CD14-positive monocyte (primary cell): ENCODE measurements at places on chromosomes 7 and 10.

GRCh38 chr10:55146032-55146431 is 345.0 kb upstream of the PCDH15 start:
- DNase-seq, result no peak

- no peak for DNase-seq
Measured at GRCh38 chr7:50779427-50779826, 3.3 kb downstream of the GRB10 start.

DNA sequence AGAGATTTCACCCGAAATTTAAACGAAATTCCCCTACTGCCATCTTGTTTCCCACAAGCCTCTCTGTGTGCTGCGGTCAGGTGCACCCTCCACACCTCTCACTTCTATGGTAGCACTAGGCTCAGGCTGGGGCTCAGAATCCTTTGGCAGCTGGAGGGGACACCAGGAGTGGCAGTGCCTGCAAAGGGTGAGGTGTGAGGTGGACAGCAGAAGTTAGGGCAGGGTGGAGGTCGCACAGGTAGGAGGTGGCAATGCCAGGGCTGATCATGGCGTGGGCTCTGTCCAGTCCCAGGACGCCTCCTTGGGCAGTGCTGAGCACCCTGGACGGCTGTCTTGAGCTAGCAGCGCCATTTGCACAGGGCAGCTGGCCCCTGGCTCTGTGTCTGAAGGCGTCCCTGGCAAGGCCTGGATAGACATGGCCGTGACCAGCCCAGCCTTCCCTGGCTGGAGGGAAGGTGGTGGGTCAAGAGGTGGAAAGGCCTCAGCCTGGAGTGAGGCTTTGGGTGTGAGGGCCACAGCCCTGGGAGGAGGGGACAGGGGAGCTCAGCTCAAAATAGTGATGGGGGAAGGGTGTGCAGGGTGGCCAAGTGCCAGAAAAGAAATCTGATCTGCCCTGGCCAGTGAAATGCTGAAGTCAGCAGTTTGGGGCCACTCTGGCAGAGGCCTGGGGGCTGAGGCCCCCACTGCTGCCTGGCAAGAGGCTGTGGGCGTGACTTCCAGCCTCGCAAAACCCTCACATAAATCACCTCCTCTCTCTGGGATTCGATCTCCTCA is 40.0 kb downstream of the ZCCHC24 start:
- no peak for DNase-seq

DNA sequence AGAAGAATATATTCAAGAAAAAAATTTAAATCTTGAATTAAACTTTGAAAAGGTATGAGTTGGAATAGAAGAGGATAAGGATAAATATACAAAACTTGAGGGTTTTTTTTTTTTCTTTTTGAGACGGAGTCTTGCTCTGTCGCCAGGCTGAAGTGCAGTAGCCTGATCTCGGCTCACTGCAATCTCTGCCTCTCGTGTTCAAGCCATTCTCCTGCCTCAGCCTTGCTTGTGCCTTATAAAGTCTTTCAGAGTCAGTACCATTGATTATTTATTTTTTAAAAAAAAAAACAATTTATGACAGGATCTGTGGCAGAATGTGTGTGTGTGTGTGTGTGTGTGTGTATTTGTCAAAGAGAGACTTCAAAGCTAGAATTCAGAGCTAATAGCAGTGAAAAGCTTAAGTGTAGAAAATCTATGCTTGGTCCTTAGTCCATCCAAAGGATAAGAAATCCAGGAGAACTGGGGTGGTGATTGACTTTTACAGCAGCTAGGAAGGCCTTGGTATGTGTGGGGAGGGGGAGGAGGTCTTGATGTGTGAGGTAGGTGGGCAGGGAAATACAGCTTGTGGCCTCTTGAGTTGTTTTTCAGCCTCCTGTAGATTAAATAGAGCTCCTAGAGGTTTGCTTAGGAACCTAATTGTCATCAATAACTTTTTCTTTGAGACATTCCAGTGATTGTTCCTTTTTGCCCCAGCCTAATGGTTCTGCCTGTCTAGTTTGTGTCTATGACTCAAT is 2.4 kb downstream of the HECTD2 start:
- DNase-seq, result no peak

DNA sequence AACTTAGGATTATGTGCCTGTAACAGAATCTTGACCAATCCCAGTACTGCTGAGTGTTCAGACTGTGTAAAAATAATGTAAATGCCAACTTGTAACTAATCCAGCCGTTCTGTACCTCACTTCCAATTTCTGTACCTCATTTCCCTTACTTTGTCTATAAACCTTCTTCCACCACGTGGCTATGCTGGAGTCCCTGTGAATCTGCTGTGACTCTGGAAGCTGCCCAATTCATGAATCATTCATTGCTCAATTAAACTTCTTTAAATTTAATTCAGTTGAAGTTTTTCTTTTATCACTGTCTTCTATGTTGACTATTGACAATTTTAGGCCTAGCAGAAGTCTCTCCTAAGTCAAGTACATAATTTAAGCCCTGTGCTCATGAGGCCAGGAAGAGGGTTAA is 215.3 kb upstream of the RHOBTB1 start:
- DNase-seq, result no peak

DNA sequence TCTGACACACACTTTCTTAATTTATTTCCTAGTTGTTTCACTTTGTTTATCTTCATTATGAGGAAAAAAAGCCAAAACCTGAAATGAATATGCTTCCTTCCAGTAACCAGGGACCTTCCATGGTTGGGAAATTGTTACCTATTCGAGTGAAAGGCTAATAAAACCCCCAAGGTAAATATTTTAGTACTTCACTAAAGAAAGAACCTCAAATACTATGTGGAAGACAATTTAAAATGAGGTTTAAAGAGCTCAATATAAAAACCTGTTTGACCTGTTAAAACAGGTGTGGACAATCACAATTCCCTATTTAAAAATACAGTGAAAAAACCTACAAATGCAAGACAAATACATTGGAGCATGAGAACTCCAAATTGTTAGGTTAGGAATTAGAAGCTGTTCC is 192.6 kb downstream of the CFTR start:
- no peak for DNase-seq

GRCh38 chr7:5824297-5824610 is 42.8 kb upstream of the RNF216 start:
- no peak for DNase-seq

GRCh38 chr7:73988197-73988596 is 39.8 kb upstream of the ELN start:
- DNase-seq, result no peak

- no peak for DNase-seq
Measured at GRCh38 chr7:109864230-109864629, 1226.7 kb upstream of the LRRN3 start.

GRCh38 chr7:79612022-79612421 is 158.6 kb upstream of the MAGI2 start:
- DNase-seq, result no peak

- no peak for DNase-seq
Measured at GRCh38 chr10:124923684-124924083, 18.2 kb upstream of the ZRANB1 start.

- DNase-seq, result no peak
Measured at GRCh38 chr10:49650724-49651034, 28.8 kb upstream of the C10orf53 start.

DNA sequence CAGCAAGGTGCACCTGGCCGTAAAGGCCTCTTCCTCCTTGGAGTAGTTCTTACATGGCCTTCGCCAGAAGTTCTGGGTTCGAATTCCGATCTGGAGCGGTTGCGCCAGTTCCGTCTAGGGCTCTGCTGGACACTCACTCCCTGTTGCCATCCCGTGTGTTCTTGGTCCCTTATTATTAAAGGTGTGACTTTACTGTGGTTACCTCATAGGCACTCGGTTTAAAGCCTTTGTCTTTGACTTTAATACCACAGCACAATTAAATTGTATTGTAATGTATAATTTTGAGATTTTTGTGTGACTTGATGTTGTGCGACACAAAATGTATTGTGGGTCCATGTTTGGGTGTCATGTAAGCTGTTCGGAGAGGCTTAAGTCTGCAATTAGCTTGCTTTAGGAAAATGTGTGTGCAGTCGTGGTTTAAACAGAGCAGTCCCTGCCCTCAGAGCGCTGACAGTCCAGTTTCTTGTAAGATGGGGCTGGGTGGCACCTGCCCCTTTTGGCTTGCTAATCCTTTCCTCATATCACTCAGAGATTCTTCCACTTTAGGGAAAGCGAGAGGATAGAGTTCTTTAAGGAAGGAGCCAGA is 919 bp downstream of the INPP5F start:
- no peak for DNase-seq

- no peak for DNase-seq
Measured at GRCh38 chr10:85317827-85318226, 989.4 kb downstream of the CCSER2 start.

DNA sequence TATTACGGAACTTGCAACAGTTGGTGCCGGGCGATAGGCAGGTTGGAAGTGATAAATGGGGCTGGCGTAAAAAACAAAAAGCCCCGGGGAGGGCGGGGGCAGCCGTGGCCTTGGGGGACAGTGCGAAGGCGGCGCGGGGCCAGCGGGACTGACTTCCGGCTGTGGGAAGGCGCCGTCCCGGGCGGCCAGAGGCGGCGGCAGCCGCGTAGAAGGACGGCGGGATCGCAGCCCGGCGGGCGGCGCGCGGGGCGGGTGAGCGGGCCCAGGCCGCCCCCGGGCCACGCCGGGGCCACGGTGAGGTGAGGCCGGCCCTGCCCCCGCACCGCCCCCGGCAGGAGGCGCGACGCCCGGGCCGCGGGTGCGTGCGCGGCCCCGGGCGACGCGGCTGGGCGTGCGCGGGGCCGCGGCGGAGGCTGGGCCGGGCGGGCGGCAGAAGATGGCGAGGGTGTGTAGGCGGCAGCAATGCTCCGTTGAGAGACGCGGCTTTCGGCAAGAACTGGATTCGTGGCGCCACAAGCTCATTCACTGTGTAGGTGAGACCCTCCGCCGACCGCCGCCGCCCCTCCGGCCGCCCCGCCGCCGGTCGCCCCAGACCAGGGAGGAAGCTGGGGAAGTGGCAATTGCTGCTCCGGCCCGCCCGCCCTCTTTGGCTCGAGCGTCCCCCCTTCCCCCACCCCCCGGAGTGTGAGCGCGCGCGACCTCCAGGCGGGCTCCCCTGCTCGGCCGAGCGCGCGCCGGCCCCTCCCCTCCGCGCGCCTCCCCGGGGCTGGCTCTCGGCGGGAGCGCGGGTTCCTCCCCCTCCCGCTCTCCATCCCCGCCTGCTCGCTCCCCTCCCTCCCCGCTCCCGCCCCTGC is at the start of gene LCOR:
LCOR (plus strand) TSS at position 432 of the 854 bp plus-strand sequence. CDS start 116,760 bp downstream, outside the sequence.
- DNase-seq, result peak; percentile 82

DNA sequence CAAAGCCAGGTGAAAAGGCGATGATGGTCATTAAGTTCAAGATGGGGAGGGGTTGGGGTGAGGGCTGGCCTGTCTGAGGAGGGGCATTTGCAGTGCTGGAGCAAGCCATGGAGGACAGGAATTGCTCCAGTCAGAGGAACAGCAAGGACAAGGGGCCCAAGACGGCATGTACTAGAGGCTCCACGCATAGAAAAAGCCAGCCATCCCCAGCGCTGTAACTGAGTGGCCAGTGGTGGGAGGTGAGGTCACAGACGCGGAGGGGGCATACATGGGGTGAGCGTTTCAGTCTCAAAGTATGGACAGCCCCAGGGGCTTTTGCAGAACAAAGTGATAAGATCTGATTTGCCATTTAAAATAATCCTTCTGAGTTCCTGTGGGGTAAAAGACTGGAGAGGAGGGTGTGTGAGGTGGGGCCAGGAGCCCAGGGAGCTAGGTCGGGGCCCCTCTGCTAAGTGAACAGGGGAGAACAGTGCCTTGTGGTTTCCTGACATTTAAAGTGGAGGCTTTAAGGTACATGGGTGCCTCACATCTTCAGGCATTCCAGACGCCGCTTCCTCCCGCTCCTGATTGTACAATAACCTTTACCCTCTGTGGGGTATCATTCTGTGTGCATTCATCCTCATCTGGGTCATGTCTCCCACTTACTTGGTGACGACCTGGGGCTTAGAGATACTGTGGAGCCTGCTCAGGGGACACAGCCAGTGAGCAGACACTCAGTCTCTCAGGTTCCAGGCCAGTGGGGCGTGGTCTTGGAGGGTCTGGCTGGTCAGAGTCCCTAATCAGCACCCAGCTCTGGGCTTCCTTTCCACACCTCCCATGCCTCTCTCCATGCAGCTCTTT is 105.6 kb upstream of the GPR26 start:
- no peak for DNase-seq

DNA sequence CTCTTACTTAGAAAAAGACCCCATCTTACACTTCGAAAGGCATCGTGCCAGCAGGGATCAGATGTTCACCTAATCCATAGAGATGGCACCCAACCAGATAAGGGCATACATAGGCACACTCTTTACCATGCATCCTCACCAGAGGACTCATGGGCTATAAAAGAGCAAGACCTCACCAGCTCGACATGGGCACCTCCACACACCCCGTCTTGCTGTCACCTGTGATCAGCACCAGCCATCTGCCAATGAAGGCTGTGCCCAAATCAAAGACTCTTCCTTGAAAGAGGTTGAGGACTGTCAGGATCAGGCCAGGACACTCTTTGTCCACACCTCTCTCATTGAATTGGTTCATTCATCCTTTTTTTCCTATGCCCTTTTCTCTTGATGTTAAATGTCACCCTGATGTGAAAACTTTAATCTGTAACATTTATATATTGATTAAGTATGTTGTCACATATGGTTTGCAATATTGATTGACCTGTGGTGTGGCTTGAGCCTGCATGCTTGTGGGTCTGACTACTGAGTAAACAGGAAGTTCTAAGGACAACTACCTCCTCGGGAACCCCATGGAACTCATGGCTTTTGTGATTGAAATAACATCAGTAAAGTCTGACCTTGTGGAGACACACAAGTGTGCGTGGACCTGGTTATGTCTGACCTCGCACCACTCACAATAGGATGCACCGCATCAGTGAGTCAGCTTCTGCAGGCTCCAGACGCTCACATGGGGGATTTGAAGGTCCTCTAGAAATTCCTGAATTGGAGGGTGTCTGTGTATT is 75.5 kb downstream of the HTR5A start:
- DNase-seq, result no peak

GRCh38 chr10:60042262-60042661 is 135.9 kb upstream of the CCDC6 start:
- DNase-seq, result no peak

GRCh38 chr7:31651234-31652062 is 35.6 kb upstream of the PPP1R17 start:
- DNase-seq, result no peak

DNA sequence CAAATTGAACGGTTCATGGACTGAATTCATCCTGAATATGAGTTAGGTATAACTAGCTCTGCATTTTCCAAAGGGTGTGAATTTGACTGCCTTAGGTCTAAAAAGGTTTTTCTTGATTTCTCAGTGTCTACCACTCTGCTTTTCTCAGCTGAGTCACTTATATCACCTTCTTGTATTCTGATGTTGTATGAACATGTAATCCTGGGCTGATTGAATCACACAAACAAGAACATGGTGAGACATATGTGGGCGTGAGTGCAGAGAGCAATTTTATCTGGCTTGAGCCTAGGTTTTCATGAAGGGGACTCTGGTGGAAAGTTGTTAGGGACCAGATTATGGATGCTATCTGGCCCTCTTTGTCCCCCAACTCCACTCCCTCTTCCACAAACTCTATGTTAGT is 239.8 kb downstream of the SUGCT start:
- no peak for DNase-seq

DNA sequence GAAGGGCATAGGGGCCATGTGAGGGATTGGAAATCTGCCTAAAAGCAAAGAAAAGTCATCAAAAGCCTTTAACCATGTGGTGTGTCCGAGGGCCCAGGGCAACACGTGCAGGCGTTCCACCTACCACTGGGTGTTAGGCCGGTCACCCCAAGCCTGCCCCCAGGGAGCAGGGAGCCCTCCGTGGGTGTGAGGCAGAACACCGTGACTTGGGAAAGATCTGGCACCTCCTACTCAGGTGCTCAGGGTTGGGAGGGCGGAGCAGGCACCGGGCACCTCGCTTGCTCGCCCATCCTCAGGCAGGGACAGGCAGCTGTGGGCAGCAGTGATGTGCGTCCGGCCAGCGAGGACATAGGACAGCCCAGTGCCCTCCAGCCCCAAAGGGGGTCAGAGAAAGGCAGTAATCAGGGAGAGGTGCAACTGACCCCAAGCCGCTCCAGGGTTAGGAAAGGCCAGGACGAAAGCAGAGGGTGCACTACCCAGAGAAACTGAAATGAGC is 80.7 kb upstream of the CHST15 start:
- DNase-seq, result no peak
